ENCODE measurements at places on chromosomes 2 and 18.

DNA sequence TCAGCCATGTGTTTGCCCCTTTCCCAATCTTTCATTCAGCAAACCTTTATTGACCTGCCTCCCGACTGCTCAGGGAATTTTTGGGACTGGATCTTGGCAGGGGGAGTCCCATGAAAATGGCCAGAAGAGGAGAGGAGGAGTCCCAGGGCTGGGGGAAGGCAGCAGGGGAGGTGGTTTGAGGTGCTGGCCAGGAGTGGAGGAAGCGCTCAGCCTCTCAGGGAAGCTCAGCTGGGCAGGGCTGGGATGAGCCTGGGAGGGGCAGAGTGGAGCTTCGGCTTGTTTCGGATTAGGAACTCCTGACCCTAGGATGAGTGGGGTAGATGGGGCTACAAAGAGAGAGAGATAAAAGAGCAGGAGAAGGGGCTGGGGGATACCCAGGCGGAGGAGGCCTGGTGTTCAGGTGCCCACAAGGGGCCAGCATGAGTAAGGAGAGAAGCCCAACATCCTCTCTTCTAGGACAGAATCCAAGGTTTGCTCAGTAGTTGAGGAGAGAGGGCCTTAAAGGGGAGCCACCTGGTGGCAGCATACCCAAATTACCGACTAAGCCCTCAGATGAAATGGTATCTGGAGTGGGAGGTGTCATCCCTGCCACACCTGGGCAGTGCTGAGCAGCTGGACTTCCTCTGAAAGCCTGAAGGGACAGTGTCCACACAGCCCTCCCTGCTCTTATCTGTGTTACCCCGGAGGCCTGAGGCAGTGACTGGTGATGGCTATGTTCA lies 91.1 kb downstream of the INHBB start:
- no peak for DNase-seq

- no peak for DNase-seq
Observed at GRCh38 chr2:132581591-132581990, 88.4 kb downstream of the LYPD1 start.

DNA sequence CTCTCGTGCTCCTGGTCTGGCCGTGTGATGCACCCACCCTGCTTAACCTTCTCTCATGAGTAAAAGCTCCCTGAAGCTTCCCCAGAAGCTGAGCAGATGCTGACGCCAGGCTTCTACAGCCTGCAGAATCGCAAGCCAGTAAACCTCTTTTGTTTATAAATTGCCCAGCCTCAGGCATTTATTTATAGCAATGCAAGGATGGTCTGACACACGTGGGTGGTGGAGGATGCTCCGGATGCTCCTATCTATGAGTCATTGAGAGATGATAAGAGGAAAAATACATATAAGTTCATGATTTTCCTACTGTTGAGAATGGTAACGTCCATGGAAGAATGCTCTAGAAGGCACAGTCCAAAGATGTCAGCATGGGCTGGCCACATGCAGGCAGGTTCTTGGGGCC lies 8.6 kb upstream of the ST6GAL2 start:
- no peak for DNase-seq

DNA sequence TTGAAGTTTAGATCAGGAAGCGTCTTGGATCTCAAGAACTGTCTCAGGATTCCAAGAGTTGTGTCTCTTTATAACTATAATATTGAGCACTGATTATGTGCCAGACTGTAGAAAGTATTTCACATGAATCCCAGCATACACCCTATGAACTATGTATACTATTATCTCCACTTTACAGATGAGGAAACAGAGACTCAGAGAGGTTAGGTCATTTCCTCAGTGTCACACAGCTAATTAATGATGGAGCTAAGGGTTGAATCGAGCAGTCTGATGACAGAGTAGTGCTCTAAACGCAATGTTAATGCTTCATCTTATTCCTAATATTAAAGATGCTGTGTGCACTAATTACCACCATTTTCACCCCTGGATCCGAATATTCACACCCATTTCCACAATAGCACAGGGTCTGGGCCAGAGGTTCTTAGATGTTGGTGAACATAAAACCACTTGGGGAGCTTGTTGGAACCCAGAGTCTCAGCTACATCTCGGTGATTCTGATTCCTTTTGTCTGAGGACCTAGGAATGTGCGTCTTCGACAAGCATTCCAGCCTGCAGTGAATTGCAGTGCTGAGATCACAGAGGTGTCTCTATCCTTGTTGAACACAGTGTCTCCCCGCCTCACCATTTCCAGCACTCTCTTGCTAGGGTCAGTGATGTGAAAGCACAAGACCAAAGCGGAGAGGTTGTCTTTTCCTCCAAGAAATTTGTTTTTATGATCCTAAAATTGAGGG lies 213.8 kb downstream of the SP3 start:
- no peak for DNase-seq

DNA sequence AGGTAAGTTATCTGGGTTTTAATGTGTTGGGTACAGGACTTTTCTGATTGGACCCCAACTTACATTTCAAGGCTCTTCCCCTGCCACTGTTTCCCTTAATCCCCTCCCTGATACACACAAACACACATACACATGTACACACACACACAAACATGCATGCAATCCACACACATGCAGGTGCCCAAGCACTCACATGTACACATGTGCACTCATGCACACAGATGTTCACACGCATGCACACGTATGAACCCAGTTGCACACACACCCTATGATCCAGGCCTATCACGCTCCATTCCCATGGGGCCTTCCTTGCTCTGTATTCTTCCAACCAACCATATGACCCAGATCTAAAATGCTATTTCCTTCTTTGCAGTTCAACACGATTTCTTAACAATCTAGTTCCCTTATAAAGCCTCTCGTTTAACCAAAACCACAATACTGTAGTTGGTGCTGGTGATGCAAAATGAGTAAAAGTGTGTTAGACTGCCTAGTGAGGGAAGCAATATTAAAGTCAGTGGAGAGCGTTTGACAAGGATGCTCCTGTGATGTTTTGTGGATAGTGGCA lies 11.1 kb downstream of the SERPINB8 start:
- DNase-seq: no peak

Measured in stimulated activated CD4-positive, alpha-beta T cell treated with anti-CD3 and anti-CD28 coated beads, Interleukin-15, amount 100 ng/mL, for 1 hour (primary cell).